ENCODE measurements at places on chromosomes 7 and 10.

DNA sequence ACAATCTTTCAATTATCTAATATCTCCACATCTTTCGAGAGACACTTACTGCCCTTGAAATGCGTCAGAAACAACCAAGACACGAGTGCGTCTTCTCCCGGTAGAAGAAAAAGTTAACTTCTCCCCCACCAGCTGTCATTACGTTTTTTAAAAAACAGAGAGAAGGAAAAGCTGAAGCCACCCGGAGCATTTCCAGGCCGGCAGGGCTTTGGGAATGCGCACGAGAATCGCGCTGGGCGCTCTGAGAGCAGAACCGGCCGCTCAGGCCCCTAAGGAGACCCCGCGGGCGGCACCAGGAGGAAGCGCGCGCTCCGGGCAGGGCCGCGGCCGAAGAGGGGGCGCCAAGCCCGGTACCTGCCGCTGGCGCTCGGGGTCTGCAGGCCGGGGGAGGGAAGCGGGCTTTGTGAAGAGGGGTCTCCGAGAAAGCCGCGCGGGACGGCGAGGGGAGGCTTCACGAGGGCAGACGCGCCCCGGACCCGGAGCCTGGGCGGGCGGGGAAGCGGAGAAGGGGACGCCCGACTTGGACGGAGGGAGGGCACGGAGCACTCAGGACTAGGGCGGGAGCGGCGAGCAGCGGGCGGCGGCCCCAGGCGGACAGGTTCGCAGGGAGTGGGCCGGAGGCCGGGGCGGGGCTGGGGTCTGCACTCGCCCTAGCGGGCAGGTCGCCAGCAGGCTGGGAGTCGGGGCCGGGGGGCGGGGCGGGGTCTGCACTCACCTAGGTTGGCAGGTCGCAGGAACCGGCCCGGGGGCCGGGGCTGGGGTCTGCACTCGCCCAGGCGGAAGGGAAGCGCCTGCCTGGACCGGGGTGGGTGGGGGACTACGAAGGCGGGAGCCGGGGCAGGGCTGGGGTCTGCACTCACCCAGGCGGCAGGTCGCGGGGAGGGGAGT, 932 bp downstream of the ESYT2 start:
- DNase-seq = no peak

DNA sequence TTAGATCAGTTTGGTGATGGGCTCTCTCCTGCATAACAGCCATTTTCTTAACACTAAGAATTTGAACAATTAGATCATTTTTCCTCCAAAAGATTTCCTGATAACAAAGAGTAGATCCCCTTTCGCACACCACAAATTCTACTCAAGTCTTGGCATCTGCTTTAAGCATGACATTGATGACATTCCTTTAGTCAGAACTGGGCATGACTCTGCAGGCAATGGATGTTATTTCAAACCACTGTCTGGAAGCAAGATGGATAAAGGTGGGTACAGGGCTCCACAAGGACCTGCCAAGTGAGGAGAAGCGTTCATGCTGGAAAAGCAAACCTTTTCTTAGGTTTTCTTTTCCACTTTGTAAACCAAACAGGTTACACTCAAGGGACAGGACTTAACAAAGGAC, 123.5 kb downstream of the GLCCI1 start:
- DNase-seq = no peak

DNA sequence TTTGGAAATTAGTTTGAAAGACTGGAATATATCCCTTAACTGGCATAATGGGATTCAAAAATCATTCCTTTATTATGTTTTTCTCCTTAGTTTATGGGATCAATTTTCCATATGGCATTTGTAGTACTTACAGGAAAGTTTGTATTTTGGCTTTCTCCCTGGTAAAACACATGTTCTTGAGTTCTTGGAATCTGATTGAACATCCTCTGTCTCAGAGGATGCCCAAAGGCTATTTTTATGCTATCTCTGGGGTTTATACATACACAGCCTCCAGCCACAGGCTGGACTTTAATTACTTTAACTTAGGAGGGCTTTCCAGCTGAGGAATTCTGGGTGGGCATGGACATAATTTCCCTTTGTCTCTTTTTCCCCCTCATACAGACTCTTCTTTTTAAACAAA, 236.4 kb downstream of the HGF start:
- DNase-seq = no peak

DNA sequence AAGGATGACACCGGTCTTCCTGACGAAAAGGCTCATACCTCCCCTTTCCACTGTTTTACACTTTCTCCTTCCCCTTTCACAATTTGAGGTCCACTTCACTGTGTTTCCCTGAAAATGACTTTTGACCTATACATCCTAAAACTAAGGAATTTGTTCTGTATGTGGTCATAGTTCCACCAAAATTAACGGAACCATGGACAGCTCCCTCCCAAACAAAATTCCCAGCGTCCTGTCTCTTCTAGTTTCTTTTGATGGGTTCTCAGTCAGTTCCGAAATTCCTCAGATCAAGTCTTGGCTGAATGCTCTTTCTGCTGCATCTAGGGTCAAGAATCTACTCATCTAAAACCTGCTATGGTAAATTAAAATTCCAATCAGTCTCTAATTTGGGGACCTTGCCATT, 1191.9 kb downstream of the CNTNAP2 start:
- no peak for DNase-seq

DNA sequence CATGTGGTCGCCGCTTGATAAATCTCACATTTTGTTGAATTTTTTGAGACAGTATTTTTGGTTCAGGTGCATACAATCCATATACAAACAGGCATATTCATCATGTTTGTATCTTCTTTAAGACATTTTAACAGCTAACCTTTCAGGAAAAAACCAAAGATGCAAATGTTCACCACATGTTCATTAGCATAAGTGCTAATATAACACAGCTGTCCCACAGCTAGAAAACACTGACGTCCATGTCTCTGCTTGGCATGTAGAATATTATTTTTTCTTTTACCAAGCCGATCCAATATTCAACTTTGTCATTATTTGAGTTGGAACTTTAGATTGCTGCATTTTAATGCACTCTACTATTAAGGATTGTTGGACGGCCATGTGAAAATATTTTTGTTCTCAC, 31.2 kb downstream of the BMPER start:
- DNase-seq = no peak

DNA sequence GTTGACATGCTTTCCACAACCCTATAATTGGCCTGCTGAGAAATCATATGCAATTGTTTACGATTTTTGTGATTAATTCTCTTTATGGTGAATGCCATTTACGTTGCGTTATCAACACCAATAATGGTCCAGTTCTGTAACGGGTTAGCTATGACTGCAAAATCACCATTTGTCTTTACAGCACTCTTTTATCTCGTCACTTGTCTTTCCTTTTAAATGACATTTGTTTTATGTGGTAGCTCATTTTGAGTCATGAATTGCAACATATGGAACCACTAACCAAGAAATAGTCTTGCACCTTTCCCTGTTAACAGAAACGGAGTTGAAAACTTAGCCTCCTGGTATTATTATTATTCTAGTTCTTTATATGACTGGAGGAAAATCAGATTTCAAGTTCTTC, 3.1 kb upstream of the KIAA1217 start:
- DNase-seq = no peak

GRCh38 chr7:115662676-115663075, 367.9 kb downstream of the TFEC start:
- no peak for DNase-seq

GRCh38 chr7:18357691-18358090, 137.9 kb upstream of the HDAC9 start:
- DNase-seq = no peak

Data from activated CD8-positive, alpha-beta memory T cell treated with anti-CD3 and anti-CD28 coated beads for 48 hours (primary cell).